ENCODE measurements at places on chromosomes 12 and 14. TPM values are rescaled to one million over a fixed set of nuclear protein-coding genes. Genes with fewer than 3 reads are reported as not detected.

GRCh38 chr12:13146336-13146938 is 43.0 kb upstream of the GSG1 start:
- no peak for ATAC-seq

DNA sequence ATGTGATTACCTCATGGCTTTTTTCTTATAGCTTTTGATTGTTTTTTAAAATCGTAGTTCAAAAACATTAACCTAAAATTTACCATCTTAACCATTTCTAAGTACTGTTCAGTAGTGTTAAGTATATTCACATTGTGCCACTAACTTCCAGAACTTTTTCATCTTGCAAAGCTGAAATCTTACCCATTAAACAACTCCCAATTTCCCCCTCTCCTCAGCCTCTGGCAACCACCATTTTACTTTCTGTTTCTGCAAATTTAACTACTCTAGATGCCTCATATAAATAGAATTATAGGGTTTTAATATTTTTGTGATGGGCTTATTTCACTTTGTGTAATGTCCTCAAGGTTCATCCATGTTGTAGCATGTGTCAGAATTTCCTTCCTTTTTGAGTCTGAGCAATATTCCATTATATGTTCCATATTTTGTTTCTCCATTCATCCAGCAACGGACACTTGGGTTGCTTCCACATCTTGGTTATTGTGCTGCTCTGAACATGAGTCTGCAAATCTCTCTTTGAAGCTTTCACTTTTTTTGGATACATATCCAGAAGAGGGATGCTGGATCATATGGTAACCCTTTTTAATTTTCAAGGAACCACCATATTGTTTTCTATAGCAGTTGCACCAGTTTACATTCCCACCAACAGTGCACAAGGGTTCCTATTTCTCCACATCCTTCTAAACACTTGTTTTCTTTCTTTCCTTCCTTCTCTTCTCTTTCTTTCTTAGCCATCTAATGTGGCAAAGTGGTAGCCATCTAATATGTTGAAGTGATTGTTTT is 5.0 kb downstream of the HIF1A start:
- no peak for ATAC-seq

HOXC5 gene
- 0.60 TPM for total RNA-seq

ATP6V1D gene
- 70.0 TPM for total RNA-seq

DNA sequence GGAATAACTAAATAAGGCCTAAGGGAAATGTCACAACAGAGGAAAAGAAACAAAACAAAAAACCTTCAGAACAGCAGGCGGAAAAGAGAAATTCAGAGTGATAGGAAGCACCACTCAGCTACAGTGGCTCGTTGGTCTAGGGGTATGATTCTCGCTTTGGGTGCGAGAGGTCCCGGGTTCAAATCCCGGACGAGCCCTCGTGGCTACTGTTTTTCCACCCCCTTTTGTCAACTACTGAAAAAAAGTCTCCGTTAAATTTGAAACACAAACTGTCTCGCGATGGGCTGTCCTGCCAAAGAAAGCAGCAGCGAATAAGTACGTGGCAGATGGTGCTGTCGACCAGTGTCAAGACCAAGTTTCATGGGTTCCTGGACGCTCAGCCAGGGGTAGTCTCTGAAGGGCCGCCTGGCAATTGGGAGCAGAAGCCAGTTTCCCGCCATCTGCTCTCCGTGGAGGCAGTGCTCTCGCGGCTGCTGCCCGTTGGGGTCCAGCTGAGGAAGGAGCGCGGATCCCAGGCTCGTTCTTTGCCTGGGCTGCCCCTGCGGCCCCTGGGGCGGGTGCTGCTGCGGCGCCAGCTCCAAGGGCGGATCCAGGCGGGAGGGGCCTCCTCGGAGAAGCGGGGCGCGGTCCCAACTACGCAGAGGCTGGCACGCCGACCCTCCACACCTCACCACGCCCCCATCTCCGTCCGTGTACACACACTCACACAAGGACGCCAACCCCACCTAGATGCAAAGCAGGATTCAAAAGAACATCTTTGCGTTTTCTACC is at the start of gene RNASE4:
Gene RNASE4, plus strand, starts transcription at position 670 of the 771 bp plus-strand sequence. CDS start 14,812 bp downstream, outside the sequence.
- ATAC-seq, result peak; percentile 66

OR6C68 gene
- not detected for total RNA-seq

DNA sequence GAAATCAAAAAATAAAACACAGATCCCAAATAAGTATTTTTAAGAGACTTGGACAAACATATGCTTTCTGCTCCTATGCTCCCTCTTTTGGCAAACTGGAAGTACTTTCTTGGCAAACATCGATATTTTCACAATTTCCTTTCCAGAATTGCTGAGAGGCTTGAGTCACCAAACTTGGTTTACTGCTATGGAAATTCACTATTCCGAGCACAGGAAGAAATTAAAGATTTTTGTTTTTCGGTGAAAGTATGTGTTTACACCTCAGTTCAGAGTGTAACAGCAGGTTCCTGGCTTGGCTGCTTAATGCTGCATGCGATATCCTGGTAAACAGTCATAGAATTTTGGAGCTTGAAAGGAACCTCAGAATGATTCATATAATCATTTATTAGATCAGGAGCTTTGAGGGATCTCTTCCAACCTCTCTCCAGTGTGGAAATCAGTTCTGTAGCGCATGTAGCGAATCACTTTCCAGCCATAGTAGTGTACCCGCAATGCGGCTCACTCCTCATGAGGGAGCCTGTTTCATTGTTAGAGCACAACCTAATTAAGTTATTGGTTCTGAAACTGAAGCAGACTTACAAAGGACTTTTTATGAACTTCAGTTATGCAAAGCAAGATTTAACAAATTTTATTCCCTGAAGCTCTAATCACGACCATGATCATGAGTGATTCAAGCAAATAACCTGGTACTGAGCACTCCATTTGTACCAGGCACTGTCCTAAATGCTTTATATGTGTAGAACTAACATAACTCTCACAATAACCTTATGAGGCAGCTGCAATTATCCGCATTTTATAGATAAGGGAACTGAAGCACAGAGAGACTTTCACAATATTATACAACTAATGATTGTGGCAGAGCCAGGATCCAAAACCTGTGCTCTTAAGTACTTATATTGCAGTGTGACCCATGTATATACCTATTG is 56.4 kb upstream of the ATP2A2 start:
- peak; percentile 46 for ATAC-seq

DNA sequence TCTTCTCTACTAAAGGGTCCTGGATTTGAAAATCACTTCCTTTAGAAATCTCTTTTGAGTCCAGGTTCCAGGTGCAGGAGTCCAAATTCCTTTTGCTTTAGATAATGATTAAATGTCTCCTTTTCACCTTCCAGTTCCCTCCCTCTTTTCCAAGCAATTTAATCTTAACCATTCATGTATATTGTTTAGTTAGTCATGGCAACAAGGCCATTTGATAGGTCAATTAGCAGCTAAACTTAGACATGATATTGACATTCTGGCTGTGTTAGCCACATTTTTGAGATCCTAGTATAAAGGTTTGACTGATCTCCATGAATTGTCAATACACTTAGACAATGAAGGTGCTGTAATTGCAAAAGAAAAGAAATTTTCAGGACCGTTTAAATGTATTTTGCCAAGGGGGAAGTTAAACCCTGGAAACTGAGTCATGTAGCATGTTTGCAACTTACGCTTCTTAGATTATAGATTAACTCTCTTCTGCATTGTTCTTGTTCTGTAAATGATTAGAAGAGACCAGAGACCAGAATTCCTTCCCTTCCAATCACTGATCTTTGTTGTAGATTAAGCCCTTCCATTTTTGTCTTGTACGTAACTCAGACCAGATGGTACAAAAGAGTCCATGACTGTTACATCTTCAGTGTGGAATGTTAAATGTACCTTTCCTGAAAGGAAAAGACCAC is 12.4 kb upstream of the C12orf75 start:
- no peak for ATAC-seq

DNA sequence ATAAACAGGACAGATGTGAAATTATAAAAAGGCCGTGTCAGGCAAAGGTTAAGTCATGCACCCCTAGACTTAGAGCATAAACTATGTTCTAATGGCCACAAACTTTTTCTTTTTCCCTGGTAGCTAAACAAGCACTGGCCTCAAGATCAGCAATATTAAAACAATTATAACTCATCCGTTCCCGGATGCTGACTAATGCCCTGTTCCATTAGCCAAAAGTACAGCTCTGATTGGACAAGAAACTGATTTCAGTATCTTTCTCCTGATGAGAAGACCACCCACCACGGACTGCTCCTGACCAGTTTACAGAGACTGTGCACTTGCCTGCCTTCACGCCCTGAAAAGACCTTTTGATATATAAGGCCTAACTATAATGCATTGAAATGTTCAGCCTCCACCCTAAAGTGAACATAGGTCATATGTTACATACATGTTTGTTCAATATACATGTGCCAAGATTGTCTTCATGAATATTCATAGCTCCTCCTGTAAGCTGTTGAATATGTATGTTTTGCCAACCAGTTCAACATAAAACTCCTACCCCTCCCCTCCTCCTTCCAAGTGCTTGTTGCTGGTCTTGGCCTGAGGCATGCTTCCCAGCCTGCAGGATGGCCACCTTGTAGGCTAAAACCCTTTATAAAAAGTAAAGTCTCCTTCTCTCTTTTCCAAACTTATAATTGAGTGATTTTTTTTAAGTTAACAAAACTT is 162.0 kb downstream of the IPO8 start:
- no peak for ATAC-seq

ATG2B gene
- total RNA-seq, result 13.8 TPM

- peak; percentile 70 for ATAC-seq
Observed at GRCh38 chr14:20427231-20428009, 8.5 kb downstream of the KLHL33 start.

DNA sequence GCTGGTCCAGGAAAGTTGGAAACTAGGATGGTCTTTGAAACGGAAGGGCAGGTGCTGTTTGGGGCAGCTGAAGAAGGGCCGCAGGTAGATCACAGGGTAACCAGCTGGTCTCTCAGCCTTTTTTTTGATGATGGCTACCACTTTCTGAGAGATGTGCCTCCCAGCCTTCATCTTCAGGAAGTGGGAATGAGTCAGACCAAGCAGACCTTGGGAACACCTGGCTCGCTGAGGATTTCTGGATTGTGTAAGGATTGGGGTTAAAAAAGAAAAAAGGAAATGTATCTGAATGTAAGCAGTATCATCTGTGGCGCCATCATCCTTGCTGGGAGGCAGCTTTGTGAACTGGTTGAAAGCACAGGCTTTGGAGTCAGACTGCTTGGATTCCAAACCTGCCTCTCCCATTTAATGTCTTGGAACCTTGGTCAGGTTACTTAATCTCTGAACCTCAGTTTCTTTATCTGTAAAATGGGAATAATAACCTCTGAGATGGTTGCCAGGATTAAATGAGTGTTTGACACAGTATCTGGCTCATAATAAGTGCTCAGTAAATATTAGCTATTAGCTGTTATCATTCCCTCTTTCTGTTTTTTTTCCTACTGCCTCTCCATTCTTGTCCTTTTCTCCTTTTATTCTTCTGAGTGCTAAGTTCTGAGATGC is 1.7 kb downstream of the PRPF40B start:
- peak; percentile 4 for ATAC-seq

MGP gene
- 16.7 TPM for total RNA-seq

GRCh38 chr14:34081576-34082136 is 130.8 kb upstream of the EGLN3 start:
- ATAC-seq, result peak; percentile 63

DNA sequence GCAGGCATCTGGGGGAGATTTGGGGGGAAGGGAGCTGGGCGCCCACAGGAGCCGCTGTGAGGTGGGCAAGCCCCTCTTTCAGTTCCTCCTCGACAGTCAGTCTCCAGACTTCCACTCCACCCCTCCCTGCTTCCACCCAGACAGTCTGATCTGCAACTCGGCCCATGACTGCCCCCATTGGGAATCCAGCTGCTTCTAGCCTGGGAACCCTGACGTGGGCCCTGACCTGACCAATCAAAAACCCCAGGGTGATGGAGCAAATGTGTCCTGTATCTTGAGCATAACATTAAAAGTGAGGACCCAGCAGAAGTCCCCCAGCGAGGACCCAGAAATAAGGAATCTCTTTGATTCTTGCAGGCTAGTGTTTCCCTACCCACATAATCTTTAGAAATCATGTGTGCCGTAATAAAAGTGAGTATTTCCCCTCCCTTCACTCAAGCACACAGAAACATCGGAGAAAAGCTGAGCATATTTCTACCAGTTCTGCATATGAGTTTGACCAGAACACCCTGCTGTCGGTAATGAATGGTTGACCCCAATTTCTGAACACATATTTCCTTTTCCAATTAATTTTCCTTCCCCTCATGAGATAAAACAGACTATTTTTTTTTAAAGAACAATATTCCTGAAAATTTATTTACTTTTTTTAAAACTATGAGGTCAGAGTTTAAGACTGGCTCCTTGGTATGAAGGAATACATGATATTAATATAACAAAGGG is 6.4 kb downstream of the SSH1 start:
- ATAC-seq, result no peak

Measured in esophagus mucosa (tissue), 1 donor.